ENCODE measurements at places on chromosomes 6 and 20.
A peak's percentile ranks its signal among the peaks of the same experiment; 100 is the strongest.

- no peak for DNase-seq
These were observed 97.2 kb downstream of the LMBRD1 start for GRCh38 chr6:69699655-69700054.

DNA sequence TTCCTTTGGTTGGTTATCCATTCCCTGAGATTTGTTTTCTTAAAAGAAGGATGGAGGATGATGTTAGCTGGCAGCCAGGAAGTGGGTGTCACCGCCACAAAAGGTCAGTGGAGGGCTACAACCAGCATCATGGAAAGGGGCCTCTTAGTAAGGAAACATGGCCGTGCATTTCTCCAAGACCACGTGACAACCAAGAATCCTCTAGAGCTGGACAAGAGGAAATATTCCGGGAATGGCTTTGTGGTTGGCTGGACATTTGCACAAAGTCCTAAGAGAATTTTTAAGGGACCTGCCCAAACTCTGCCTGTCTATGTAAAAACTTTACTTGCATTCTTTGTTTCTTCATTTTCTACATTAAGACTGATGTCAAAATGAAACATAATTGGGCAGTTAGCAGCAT, 399.9 kb upstream of the MARCKS start:
- no peak for DNase-seq

GRCh38 chr6:16995511-16996250, 106.2 kb upstream of the STMND1 start:
- no peak for DNase-seq

- no peak for DNase-seq
These were observed 11.7 kb downstream of the UBE2V1 start for GRCh38 chr20:50101281-50101680.

DNA sequence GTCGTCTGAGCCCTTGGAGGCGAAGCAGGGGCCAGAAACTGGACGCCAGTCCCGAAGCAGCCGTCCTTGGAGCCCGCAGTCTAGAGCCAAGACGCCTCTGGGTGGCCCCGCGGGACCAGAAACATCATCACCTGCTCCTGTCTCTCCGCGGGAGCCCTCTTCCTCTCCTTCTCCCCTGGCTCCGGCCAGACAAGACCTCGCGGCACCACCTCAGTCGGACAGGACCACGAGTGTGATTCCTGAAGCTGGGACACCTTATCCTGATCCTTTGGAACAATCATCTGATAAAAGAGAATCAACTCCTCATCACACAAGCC, 416 bp downstream of the RSPH4A start:
- no peak for DNase-seq

DNA sequence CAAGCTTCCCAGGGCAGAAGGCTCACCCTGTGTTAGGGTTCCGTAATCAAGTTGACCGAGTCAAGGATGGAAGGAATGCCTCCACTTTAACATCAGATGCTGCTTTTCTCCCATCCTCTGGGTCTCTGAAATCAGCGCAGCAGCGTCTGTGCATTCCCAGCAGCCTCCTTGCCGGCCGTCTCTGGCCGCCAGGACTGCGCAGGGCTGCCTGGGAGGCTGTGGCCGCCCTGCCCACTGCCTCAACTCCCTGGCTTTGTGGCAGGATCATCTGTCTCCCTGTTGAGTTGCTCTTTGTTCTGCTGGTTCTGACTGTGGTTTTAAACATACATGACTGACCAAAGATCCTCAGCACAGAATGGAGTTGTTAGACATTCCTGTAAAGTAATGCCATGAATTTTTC, 56.5 kb downstream of the DLL1 start:
- DNase-seq: no peak

DNA sequence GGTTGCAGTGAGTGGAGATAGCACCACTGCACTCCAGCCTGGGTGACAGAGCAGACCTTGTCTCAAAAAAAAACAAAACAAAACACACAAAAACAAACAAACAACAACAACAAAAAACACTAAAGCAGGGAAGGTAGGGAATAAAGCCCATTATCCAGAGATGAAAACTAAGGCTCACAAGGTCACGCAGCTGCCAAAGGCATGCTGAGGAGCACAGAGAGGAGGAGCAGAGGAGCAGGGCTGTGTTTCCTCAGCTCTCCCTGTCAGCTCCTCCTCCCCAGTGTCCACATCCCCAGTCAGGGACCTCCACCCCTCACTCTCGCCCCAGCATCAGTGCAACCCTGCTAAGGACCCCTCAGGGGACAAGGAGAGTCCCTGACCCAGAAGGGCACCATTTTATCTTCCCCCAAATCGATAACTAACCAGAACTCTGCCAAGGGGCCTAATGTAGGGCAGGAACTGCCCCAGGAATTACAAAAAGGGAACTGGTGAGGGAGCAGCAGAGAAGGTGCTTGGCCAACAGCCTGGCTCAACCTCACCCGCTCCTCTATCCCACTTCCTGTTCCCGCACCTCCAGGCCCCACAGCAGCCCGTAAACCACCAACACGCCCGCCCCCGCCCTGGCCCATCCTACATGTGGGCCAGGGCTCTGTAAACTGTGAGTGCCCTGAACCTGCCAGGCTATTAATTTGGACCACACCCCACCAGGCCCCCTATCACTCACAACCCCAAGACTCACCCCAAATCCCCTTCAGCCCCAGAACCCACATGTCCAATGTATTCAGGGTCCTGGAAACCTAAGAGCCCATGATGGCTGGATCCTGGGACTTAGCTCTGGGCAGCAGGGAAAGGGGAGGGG, 9.0 kb downstream of the TEAD3 start:
- no peak for DNase-seq

- no peak for DNase-seq
These were observed 5.7 kb downstream of the PPP1R10 start for GRCh38 chr6:30611150-30611855.

GRCh38 chr20:2101865-2102584, 398 bp downstream of the STK35 start:
- peak; percentile 86 for DNase-seq

DNA sequence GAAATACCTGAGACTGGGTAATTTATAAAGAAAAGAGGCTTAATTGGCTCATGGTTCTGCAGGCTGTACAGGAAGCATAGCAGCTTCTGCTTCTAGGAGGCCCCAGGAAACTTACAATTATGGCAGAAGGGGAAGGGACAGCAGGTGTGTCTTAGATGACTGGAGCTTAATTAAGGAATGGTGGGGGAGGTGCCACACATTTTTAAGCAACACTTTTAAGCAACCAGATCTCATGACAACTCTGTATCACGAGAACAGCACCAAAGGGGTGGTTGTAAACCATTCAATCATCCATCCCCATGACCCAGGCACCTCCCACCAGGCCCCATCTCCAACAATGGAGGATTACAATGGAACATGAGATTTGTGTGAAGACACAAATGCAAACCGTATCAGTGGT, 26.9 kb downstream of the FIG4 start:
- no peak for DNase-seq

GRCh38 chr20:93641-94040, 6.2 kb downstream of the DEFB125 start:
- DNase-seq: no peak

GRCh38 chr20:12531626-12532025, 477.1 kb upstream of the SPTLC3 start:
- DNase-seq: no peak

GRCh38 chr6:151242420-151242861, 2.7 kb downstream of the AKAP12 start:
- DNase-seq: no peak

DNA sequence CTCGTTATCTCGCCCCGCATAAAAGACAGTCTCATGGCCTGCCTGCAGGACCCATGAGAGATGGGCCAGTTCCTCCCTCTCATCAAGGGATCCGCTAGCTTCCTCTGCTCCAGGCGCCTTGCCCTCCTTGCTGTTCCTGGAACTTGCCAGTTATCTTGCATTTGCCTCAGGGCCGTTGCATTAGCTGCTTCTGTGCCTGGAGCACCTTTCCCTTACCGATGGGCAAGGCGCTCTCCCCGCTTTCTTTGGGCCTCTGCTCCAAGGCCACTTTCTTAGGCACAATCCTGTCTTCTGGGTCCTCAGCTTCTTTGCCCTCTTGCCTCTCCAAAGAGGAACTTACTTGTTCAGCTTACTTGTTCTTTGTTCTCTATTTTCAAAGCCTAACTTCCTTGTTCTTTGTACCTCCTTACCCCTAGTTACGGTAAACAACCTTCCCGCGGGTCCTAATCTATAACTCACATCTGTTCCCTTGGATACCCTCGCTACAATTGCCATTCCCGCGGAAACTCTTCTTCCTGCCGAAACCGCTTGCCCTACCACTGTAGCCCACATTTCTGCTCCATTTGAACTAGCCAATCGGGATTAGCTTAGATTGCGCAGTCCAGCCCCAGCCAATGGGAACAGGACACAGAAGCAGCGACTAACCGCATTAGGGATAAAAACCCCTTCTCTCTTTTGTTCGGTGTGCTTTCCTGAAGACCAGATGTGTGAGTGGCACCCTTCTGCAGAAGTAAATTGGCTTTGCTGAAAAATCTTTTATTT, 887 bp upstream of the NSFL1C start:
- DNase-seq: no peak

DNA sequence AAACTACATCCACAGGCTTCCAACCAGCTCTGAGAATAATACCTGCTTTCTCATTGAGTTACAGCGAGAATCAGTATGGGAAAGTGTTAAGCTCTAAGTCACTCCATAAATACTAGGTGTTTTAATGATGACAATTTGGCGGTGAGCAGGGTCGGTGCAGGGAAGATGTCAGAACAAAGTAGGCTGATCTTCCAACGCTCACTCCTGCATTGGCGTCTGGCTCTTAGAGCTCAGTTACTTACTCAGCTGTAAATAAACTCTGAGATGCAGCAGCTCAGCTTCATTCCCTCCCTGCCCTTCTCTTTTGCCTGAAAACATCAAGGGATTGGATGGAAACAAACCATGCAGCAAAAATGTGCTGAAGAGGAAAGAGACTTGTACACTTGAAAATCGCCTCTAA, 102.5 kb upstream of the SPACA1 start:
- DNase-seq: no peak

DNA sequence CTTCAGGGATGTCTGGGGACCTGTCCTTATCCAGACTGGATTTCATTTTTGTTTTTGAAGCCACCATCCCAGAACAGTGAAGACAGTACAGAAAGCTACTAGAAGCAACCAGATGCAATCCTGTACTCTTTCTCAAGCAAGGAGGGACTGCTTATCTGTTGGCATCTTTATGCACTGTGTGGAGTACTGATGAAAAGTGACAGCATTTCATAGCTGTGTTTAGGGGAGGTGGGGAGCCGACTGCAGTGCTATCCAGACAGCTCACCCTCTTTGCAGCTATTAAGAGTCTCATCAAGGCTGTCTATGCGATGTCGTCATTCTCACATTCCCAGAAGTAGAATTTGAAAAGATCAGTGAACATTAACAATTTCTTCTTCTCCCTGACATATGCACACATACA, 5.5 kb downstream of the ZDHHC14 start:
- DNase-seq: no peak

- DNase-seq: no peak
These were observed 56.7 kb downstream of the TRERF1 start for GRCh38 chr6:42394881-42395620.

DNA sequence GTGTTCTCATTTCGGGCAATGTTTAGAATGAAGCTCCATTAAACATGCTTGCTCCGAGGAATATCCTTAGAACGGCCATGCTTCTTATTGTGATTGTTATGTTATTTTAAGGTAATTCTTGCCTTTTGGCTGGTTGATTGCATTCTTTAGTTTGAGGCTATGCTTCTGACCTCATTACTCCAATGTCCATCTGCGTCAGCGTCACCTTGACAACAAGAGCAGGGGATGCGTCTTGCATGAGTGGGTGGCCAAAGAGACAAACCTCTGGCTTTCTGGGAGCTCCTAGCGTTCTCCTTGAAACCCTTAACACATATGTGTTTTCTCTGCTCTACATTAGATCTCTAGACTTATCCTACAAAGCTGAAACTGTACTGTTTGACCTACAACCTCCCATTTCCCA, 184.3 kb downstream of the THBS2 start:
- DNase-seq: no peak

DNA sequence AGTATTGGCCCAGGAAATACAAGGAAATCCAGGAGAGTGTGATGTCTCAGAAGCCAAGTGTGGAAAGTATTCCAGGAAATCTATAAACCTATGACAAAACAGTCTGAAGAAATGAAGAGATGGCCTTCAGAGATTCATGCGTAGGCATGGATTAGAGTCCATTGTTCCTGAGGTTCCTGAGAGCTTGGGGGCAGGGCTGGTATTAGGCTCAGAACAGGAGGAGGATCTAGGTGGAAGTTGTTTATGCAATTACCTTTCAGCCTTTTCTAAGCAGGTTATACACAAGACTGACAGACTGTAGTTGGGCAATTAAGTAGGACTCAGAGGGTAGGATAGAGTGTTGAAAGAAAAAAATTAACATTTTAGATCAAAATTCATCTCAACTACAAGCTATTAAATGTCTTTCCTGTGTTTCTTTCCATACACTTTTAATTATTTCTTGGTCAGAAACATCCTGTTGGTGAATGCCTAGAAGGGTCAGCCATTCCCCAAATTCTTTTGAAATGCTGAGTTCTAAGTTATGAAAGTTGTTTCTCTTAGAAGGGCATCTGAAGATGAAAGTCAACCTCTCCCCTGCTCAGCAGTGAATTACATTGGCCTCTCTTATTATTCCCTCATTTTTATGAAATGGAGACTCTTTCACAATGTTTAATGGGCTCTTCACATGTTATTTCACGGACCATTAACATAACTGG, 201.2 kb upstream of the MYLIP start:
- DNase-seq: peak; percentile 42

DNA sequence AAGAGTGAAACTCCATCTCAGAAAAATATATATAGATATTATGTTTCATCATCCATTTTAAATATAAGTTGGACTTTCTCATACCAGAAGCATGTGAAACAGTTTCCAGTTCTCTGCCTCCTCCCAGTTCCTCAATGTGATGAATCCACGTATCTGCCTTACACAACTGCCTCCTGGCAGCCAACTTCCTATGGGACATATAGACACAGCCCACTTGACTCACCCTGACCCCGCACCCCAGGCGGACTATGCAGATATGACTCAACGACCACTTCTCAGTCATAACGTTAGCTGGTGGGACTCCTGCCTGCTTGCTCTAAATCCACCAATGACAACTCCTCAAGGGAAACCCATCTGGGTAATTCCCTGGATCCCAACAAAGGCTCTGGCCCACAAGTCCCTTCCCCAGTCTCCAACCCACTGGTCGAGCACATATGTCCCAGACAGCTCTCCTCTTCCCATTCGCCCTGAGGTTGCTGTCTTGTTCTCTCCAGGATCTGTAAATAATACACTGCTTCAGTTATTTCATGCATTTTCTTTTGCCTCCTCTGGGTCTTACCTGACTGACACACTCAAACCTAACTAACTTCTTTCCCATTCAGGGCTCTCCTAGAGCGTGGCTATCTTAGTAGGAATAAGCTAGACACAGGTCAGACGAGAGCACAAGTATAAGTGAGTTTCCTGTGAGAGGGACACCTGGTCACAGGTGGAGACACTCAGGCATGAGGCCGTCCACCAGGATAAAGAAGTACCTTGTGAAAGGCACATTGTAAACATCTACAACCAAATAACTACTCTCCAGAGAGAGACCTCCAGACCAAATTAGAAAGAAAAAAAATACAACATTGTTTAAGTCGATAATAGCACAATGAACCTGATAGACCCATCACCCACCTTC, 548.5 kb downstream of the CD83 start:
- DNase-seq: peak; percentile 91

DNA sequence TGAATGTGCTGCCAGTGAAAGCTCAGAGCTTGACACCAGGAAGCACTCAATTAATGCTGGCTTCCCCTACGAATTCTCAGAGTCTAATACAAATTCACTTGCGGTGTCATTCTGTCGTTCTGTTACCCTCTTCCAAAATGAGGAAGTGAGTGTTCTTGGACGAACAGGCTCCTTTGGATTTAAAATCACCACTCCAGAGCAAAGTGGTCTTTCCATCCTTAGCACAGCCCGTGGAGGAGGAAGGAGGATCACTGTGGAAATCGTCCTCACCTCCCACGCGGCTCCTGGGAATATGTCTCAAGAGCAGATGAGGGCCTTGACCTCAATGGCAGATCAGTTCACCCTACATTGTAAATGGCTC, 41.7 kb downstream of the RIOK1 start:
- no peak for DNase-seq
